ENCODE measurements at places on chromosomes 7 and 10.

GRCh38 chr10:49106451-49106850, 8.9 kb downstream of the VSTM4 start:
- no peak for DNase-seq

DNA sequence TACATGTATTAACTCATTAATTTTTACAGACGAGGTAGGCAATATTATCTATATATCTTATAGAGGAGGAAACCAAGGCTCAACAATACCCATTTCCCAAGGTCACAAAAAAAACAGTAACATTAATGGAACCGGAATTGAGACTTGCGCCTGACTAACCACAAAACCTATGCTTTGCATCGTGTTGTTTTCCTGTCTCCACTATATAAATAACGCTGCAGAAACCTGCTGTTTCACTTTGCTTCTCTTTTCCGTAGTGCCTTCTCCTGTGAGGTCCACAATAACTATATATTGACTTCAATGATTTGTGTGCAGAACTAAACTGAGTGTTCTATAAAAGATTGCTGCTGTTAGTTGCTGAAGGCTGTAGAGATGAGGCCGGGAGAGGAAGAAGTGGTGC, 97.7 kb upstream of the RPA3 start:
- no peak for DNase-seq

GRCh38 chr10:119206603-119207365, 587 bp upstream of the GRK5 start:
- peak; percentile 87 for DNase-seq

DNA sequence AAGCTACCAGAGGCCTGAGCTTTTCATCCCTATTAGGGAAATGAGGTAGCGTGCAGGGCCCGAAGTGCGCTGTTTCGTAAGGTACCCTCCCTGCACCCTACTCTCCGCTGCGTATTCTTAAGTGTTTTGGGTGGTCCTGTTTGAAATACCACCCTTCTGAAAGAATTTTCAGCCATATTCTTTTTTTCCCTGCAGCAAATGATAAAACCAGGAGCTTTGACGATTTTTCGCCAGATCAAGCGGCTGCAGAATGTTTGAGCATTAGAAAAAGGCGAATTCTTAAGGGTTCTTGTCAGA, 1.2 kb downstream of the RSBN1L start:
- no peak for DNase-seq

DNA sequence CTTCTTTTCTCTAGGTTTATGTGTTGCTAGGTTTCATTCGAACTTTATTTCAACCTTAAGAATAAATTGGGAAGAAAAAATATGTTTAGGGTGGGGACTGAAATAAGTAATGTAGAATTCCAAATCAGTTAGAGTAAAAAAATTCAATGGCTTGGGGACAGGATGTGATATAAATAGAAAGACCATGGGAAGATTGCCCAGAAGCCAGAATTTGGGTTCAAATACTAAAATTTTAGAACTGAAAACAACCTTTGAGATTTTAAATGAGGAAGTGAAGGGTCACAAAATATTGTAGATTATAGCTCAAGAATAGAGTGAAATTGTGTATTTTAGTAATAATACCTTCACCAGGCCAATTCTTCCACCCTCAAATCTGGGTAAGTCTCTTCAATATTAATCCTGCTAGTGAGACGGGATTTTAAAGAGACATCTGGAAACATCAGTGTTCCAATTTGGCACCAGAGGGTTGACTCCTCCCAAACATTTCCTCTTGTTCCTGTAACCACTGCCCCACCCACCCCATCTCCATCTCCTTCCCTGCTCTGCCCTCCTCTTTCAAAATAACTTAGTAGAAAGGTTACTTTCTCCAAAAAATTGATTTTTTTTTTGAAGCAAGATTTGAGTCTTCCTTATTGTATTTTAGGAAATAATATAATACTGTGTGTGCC, 51.3 kb upstream of the FAM3C start:
- peak; percentile 80 for DNase-seq

DNA sequence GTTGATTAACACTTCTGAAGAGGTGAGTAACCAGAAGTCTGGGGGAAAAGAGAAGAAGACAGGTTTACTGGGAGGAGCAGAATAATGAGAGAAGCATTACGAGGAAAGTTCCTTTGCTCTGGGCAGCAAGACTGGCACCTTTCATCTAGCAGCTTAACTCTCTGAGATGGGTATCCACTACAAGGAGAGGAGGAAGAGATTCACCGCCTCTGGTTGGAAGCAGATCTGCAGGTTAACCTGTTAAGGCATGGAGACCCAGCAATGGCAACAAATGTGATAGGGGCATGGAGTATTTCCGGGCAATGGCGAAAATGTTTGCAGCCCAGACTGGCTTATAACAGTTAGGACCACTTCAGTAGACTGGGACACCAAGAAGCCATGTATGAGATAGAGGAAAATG, 162.2 kb downstream of the TFEC start:
- no peak for DNase-seq

DNA sequence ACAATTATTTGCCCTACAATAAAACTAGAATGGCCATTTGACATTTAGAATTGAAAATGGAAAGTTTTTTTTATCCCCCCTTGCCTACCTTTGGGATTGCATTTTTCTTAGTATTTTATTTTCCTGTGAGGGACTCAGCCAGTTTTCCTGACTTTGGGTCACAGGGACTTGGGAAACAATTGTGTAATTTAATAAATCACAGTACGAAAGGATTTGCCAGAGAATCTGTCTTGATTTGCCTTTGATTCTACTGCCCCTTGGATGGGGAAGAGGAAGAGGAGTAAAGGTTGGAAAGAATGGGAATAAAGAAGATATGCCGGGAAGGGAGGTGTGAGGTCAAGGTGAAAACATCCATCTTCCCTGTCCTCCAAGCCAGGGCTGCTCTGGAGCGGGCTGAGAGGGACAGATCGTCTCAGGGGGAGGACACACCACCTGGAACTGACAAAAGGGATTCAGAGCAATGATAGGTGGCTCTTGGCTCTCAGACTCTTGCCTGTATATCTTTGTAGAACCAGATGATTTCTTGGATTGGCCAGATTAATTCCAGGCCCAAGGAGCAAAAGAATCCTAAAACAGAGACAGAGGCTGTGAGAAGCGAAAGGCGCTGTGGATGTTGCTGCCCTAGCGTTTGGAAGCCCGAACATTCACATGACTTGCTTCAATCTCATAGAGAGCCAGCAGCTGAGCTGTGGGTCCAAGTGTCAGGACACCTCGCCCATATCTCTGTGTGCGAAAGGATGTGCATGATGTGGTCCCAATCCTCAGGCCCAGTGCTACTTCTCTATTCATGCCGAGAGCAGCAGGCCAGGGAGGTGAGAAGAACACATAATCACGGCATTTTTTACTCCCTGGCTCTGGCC, 50.3 kb upstream of the ZEB1 start:
- no peak for DNase-seq

- DNase-seq: peak; percentile 50
Measured at GRCh38 chr7:158828133-158829020, 932 bp downstream of the ESYT2 start.

GRCh38 chr7:7566651-7567611, at the start of gene MIOS:
TSS of gene MIOS (plus strand) at chr7:7566884. CDS start at chr7:7572476, 5,592 bp downstream.
- DNase-seq: peak; percentile 90

Measured in hindlimb muscle (tissue), 1 donor.